Activated CD4-positive, alpha-beta T cell treated with anti-CD3 and anti-CD28 coated beads for 4 hours (primary cell): ENCODE measurements at places on chromosomes 2 and 18.

DNA sequence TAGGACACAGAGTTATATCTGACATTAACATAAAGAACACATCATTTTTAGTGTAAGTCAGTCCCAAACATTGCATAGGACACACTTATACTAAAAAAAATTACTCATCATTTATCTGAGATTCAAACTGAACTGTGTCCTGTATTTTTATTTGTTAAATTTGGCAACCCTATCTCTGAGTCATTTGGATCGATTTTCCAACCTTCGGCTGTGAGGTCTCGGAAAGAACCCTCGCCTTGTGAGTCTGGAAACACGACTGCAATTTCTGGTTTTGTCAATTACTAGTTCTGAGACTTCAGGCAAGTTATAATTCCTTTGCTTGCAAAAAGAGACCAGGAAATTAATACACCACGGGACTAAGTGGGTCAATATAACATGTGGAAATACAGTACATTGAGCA lies 14.0 kb downstream of the ATP8B1 start:
- DNase-seq: no peak

GRCh38 chr2:6893876-6894482 lies 16.4 kb downstream of the RSAD2 start:
- DNase-seq: no peak

DNA sequence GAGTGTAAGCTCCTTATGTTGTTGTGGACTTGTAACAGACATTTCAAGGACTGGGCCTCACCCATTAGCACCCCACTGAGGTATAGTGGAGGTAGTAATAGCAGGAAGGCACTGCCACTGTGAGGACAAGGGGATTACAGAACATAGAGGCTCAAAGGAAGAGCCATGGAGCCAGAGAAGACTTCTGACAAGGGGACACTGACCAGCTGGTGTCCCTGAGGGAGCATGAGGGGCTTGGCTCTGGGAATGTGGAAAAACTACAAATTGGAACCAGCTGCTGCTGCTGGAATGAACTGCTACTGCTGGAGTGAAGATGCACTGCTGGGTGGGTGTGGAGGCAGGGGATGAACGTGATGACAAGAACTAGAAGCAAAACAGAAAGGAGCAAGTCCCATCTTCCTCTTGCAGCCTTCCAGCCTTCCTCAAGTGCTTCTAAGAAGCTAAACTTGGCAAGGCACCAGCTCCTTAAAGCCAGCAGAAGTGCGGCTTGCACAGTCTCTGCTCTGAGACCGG lies 167.3 kb upstream of the NOSTRIN start:
- no peak for DNase-seq

- DNase-seq: no peak
Measured at GRCh38 chr18:47898696-47899095, 31.8 kb downstream of the SMAD2 start.

GRCh38 chr2:43010438-43011157 lies 215.8 kb downstream of the ZFP36L2 start:
- no peak for DNase-seq

- no peak for DNase-seq
Measured at GRCh38 chr18:67363694-67364093, 152.8 kb downstream of the DSEL start.

DNA sequence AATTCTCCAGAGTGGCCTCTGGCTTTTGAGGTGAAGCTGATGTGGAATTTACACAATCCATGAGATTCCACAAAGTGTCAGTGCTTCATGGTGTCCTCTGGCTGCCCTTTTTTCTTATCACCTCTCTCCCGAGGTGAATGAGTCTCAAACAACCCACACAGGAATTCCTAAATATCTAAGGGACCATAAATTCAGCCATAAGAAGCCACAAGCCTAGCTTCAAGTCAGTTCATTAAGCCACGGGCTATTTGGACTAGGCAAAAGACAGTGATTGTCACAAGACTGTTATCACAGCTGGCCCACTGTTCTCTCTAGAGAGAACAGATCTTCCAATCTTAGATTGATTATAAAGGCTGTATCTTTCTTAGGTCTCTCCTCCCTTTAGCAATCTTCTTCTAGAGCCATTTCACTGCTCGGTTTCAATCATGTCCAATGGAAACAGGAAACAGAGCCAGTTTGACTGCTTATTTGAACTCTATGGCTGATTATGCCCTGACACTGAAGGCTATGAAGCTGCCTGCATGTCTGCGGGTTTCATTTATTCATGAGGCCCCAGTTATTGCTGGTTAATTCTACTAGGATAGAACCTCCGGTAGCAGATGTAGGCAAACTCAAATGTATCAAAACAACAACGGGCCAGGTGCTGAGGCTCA lies 4.1 kb downstream of the NEMP2 start:
- no peak for DNase-seq

- no peak for DNase-seq
Measured at GRCh38 chr2:228655331-228655730, 473.8 kb upstream of the SPHKAP start.

GRCh38 chr18:3062798-3063680 lies 50.1 kb upstream of the LPIN2 start:
- DNase-seq: peak; percentile 70

DNA sequence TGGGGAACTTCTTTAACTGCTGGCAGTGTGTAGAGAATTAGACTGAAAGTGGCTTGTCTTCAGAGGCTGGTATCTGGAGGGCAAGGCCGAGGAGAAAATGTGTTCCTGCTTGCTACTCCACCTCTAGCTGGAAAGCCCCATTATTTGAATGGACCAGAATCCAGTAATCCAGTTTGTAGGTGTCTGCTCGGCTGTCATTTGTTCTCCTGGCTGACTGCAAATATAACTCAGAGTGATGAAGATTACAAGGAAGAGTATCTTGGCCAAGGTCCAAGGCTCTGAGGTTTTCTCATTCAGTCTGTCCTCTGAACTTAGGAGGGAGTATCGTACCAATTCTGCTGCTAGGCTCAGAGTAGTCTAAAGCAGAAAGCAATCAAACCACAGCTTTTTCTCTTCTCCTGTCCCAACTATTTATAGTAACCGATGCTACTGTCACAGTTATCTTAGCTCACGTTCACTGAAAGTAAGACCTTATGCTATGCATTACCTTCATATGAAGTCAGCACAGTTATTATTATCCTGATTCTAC lies 228.6 kb downstream of the SETBP1 start:
- DNase-seq: no peak

- DNase-seq: no peak
Measured at GRCh38 chr2:12543076-12543977, 173.4 kb upstream of the TRIB2 start.
